ENCODE measurements at places on chromosomes 2 and 18. TPM values are rescaled to one million over a fixed set of nuclear protein-coding genes. Genes with fewer than 3 reads are reported as not detected.
A peak's percentile ranks its signal among the peaks of the same experiment; 100 is the strongest.

GRCh38 chr2:7555260-7555659, 638.0 kb downstream of the RNF144A start:
- H3K27me3 ChIP-seq, result no peaks in the 10 kb centered on the region
- no peak overlapping the region for H3K4me3 ChIP-seq
- no peaks in the 10 kb centered on the region for H3K36me3 ChIP-seq
- no peak for DNase-seq

DNA sequence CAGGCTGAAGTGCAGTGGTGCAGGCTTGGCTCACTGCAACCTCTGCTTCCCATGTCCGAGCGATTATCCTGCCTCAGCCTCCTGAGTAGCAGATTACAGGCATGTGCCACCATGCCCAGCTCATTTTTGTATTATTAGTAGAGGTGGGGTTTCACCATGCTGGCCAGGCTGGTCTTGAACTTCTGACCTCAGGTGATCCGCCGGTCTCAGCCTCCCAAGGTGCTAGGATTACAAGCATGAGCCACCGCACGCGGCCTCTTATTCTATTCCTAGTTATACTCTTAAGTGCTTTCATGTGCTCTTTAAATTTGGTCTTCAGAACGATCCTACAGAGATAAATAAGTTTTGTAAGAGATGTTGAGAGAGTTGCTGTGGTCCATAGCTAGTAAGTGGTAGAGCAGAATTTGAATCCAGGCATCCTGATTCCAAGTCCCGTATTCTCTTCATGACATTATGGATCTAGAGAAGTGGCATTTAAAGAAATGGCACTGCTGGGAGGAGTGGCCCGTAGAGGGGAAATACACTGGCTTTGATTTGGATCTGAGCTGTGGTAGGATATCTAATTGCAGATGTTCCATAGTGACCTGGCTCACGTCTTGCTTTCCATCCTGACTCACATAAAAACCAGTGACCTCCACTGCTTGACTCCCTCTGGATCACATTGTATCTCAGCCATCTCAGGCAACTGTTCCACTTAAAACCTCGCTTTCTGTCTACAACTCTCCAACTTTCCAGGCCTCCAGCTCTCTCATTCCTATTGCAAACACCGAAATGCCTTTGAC, 22.8 kb upstream of the ME2 start:
- H3K27ac ChIP-seq, result no peak overlapping the region
- H3K4me1 ChIP-seq, result no peaks in the 10 kb centered on the region
- H3K36me3 ChIP-seq, result no peaks in the 10 kb centered on the region
- no peaks in the 10 kb centered on the region for H3K27me3 ChIP-seq

- H3K4me1 ChIP-seq, result no peaks in the 10 kb centered on the region
- H3K27ac ChIP-seq, result no peak overlapping the region
- DNase-seq, result no peak
- H3K27me3 ChIP-seq, result no peaks in the 10 kb centered on the region
- no peak overlapping the region for H3K4me3 ChIP-seq
- H3K36me3 ChIP-seq, result no peaks in the 10 kb centered on the region
Observed at GRCh38 chr18:78330766-78331165, 648.9 kb upstream of the SALL3 start.

- H3K4me1 ChIP-seq, result 0 out of 2 replicates have a peak, but pooled peaks cover 1% of the 10 kb centered on the region
- H3K4me3 ChIP-seq, result no peak overlapping the region
Observed at GRCh38 chr18:22203035-22203434, 33.6 kb downstream of the GATA6 start.

GRCh38 chr2:105042189-105042588, 4.3 kb downstream of the MRPS9 start:
- DNase-seq, result peak; percentile 57
- H3K36me3 ChIP-seq, result no peaks in the 10 kb centered on the region
- H3K27me3 ChIP-seq, result no peaks in the 10 kb centered on the region
- peaks cover 33% of the 10 kb centered on the region for H3K4me1 ChIP-seq
- no peak overlapping the region for H3K27ac ChIP-seq
- no peak overlapping the region for H3K4me3 ChIP-seq

GRCh38 chr18:62637807-62638687, 77.3 kb upstream of the PHLPP1 start:
- H3K27ac ChIP-seq, result no peak overlapping the region
- no peak overlapping the region for H3K4me3 ChIP-seq
- DNase-seq, result peak; percentile 77
- peaks cover 13% of the 10 kb centered on the region for H3K4me1 ChIP-seq
- H3K36me3 ChIP-seq, result no peaks in the 10 kb centered on the region

DNA sequence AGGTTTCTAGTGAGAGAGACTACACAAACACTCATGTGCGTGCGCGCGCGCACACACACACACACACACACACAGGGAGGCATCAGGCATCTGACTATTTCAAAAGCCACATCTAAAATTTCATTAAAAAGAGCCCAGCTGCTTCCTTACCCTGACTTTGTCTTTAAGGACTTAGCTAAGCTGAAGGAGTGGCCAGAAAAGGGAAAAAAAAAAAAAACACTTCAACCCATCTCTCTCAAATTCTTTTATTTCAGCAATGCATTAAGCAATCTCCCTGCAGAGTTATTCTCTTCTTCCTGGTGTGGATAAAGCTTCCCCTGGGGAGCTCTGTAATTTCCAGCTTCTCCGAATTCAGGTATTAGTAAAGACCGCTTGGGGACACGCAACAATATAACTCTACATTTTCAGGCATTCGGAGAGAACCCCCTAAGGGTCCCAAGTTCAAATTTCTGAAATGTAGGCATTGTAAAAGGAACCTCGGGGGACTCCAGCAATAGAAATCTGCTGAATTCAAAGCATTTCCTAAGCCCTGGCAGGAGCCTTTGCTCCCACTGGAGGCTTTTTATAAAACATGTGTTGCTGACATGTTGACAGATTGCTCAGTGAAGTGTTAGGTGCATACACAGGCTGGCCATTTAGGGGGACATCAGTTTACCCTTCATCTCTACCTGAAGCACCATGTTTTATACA, 67.0 kb downstream of the ZNF521 start:
- peak; percentile 21 for DNase-seq
- peak overlapping the region; percentile 28 for H3K27ac ChIP-seq
- H3K36me3 ChIP-seq, result no peaks in the 10 kb centered on the region
- H3K27me3 ChIP-seq, result no peaks in the 10 kb centered on the region
- H3K4me1 ChIP-seq, result peaks cover 59% of the 10 kb centered on the region

GRCh38 chr2:8524823-8525222, 157.0 kb upstream of the ID2 start:
- H3K27me3 ChIP-seq, result no peaks in the 10 kb centered on the region
- DNase-seq, result no peak
- no peak overlapping the region for H3K27ac ChIP-seq
- no peak overlapping the region for H3K4me3 ChIP-seq
- H3K4me1 ChIP-seq, result peaks cover 6% of the 10 kb centered on the region

DNA sequence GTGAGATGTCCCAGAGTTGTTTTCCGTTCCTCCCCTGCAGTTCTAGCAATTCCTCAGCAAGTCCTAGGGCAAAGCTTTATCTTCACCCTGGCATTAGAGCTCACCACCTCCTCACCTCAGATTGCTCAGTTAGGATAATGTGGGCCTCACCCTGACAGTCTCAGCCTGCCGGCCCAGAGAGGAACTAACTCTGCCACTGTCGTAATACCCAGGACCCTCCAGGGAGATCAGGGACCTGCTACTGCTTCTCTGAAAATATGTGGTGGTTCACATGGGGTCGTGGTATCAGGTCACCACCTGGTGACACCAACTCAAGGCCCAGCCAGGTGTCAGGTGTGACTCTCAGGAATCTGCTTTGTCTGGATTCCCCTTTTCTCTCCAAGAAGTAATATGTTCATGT, 120.7 kb downstream of the FEZ2 start:
- H3K36me3 ChIP-seq, result peaks cover 45% of the 10 kb centered on the region
- no peaks in the 10 kb centered on the region for H3K27me3 ChIP-seq
- H3K4me3 ChIP-seq, result no peak overlapping the region
- DNase-seq, result no peak
- H3K4me1 ChIP-seq, result peaks cover 14% of the 10 kb centered on the region

GRCh38 chr18:61854578-61855448, 38.0 kb downstream of the RNF152 start:
- no peaks in the 10 kb centered on the region for H3K27me3 ChIP-seq
- H3K4me3 ChIP-seq, result no peak overlapping the region
- H3K27ac ChIP-seq, result no peak overlapping the region
- DNase-seq, result no peak
- no peaks in the 10 kb centered on the region for H3K36me3 ChIP-seq

DNA sequence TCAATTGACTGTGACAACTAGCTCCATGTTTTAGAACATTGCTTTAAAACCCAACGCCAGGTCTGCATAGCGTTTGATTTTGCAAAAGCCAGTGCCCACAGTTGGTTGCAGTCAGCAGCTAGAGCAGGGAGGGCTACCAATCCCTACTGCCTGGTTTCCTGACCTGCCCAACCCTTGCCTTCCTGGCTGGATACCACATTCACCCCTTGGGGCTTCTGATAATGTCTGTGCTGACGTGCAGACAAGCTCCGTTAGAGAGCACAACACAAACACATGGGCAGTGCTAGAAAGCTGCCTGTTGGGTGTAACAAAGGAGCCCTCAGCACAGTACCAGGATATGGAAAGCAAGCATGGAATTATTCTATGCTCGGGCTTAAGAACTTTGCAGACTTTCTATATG, 71.4 kb upstream of the THSD7B start:
- peak; percentile 2 for DNase-seq
- no peak overlapping the region for H3K4me3 ChIP-seq
- H3K36me3 ChIP-seq, result no peaks in the 10 kb centered on the region
- no peaks in the 10 kb centered on the region for H3K27me3 ChIP-seq

- no peaks in the 10 kb centered on the region for H3K36me3 ChIP-seq
- H3K27me3 ChIP-seq, result no peaks in the 10 kb centered on the region
- DNase-seq, result no peak
Observed at GRCh38 chr2:184114439-184114838, 483.9 kb upstream of the ZNF804A start.

- DNase-seq, result no peak
- H3K4me3 ChIP-seq, result no peak overlapping the region
- H3K4me1 ChIP-seq, result no peaks in the 10 kb centered on the region
- H3K36me3 ChIP-seq, result no peaks in the 10 kb centered on the region
- H3K27me3 ChIP-seq, result no peaks in the 10 kb centered on the region
Observed at GRCh38 chr2:54187331-54187730, 68.7 kb downstream of the TSPYL6 start.

GRCh38 chr18:50797142-50797541, 22.7 kb downstream of the MRO start:
- no peak overlapping the region for H3K27ac ChIP-seq
- H3K4me1 ChIP-seq, result peaks cover 5% of the 10 kb centered on the region
- DNase-seq, result no peak
- H3K4me3 ChIP-seq, result no peak overlapping the region

DNA sequence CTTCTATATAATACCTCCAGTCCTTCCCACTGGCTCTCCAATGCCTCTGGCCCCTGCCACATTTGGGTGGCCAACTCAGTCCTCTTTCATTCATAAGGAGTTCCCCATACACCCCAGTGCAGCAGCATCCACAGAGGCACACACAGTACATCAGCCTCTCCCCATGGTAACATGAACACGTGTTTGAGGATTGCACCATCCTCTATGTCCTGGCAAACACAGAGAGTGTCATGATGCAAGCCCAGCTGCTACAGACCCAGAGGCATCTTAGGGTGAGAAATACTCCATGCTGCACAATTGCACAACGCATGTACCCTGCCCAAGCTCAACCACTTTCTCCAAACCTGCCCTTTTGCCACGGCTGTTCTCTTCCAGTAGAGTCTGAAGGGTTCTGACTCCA, 11.5 kb downstream of the IGFBP5 start:
- H3K4me1 ChIP-seq, result peaks cover 14% of the 10 kb centered on the region
- no peak overlapping the region for H3K27ac ChIP-seq
- 0 out of 2 replicates have a peak, but pooled peaks cover 2% of the 10 kb centered on the region for H3K27me3 ChIP-seq
- no peak overlapping the region for H3K4me3 ChIP-seq
- DNase-seq, result no peak

GRCh38 chr18:24083550-24083949, 55.3 kb upstream of the CABYR start:
- H3K4me3 ChIP-seq, result no peak overlapping the region
- peaks cover 32% of the 10 kb centered on the region for H3K36me3 ChIP-seq
- H3K27me3 ChIP-seq, result no peaks in the 10 kb centered on the region
- no peak for DNase-seq
- H3K4me1 ChIP-seq, result no peaks in the 10 kb centered on the region

DNA sequence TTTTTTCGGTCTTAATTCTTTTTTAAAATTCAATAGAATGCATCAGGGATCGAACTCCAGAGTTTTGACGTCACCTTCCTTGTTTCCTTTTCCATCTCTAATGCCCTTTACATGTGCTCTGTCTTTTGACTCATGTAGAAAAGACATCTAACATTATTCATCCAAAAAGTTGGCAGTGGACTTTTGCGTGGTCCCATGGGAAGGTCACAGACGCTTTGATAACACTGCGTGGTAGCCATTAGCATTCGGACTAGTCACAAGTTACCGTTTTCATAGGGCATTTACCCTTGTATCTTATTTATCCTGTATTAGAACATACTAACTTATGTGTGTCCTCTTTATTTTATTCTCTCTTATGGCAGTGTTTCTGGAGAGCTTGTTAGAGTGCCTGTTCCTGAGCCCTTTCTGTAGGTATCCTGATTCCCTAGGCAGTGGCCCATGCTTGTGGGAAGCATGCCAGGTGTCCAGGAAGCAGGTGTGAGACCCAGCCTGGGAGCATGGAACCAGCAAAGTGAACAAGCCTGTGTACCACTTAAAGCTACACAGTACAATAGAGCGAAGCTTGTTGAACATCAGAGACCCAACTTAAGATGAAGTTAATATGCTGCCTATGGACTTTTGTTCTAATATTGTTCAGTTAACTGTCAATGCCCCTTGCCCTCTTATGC, 73.6 kb upstream of the RBM44 start:
- no peak overlapping the region for H3K27ac ChIP-seq
- H3K4me3 ChIP-seq, result no peak overlapping the region
- H3K27me3 ChIP-seq, result no peaks in the 10 kb centered on the region
- no peak for DNase-seq

GRCh38 chr2:134482131-134482723, 228.4 kb downstream of the MGAT5 start:
- H3K36me3 ChIP-seq, result no peaks in the 10 kb centered on the region
- H3K27ac ChIP-seq, result no peak overlapping the region
- H3K4me1 ChIP-seq, result no peaks in the 10 kb centered on the region
- no peaks in the 10 kb centered on the region for H3K27me3 ChIP-seq
- no peak overlapping the region for H3K4me3 ChIP-seq

DNA sequence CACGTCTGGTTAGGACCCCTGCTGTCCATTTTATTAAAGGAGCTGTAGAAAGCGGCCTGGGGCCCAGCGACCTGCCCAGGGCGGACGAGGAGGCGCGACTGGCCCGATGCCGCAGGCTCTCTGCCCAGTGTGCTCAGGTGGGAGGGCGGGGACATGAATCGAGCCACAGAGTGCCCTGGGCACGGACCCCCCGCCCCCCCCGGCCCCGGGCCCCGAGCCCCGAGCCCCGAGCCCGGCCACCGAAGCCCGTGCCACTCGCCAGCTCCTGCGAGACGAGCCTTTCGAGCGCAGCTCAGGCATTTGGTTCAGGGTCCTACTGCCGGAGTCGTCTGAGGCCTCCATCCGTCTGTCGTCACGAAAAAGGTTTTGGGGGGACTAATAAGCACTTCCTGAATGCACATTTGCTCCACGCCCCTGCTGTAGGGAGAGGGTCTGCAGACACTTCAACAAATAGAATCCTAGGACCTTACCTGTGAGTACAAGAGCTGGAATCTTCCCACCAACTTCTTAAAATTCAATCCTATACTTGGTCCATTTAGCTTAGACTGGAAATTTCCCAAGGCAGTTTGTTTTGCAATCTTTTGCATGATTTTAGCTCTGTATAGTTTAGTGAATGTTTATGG, 602 bp upstream of the ADAM17 start:
- H3K36me3 ChIP-seq, result no peaks in the 10 kb centered on the region
- H3K4me3 ChIP-seq, result peak overlapping the region; percentile 98

Gene MC5R
- not detected for total RNA-seq

Gene SF3B1
- total RNA-seq, result 354 TPM

Gene MORN2
- total RNA-seq, result 7.6 TPM

Gene TMEM247
- not detected for total RNA-seq

Gene GALR1
- 0.74 TPM for total RNA-seq

Gene ABI2
- total RNA-seq, result 94.3 TPM

Gene LIPG
- total RNA-seq, result 17.2 TPM

Gene TOGARAM2
- total RNA-seq, result 0.47 TPM
